ENCODE measurements at places on chromosomes 4 and X.

DNA sequence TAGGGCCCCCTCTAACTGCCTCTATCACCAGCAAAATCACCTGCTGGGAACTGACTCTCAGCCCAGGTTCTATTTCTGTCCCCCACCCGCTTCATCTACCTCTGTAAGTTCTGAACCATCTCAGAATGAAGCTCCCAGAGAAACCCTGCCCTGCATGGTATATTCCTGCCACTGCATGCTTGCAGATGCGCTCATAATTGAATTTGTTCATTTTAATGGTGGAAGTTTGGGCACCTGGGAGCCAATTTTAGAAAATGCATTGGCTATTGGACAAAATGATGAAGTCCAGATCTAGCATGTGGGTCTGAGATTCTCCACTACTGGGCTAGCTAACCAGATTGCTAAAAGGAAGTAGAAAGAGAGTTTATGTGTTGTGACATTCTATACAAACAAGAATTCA, 28.6 kb upstream of the SLC10A4 start:
- DNase-seq: no peak

GRCh38 chr4:83213640-83214039, 71.0 kb downstream of the COQ2 start:
- DNase-seq: no peak

DNA sequence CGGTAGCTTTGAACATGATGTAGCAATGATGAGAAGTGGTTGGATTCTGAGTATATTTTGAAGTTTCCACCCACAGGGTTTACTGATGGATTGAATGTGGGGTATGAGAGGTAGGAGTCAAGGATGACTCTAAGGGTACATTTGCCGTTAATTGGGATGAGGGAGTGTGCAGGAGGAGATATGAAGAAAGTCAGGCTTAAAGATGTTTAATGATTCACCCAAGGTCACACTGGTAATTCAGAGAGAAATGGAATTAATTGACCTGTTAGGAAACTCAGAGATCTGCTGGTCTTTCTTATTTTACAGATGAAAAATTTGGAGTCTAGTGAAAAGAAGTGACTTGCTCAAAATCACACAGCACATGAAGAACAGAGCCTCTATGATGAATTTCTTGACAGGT, 390.7 kb downstream of the GBA3 start:
- DNase-seq: no peak

GRCh38 chr4:88010966-88011365, 3.5 kb downstream of the PKD2 start:
- DNase-seq: no peak

- DNase-seq: no peak
Measured at GRCh38 chr4:41668024-41668423, 80.5 kb downstream of the PHOX2B start.

GRCh38 chrX:129698150-129698549, 40.6 kb upstream of the XPNPEP2 start:
- no peak for DNase-seq

GRCh38 chr4:99817309-99817890, 773 bp downstream of the DAPP1 start:
- DNase-seq: no peak
